H1 (cell line): ENCODE measurements at places on chromosomes 4 and X. TPM values are rescaled to one million over a fixed set of nuclear protein-coding genes. Genes with fewer than 3 reads are reported as not detected.

The EOLA1 gene
- 3.3 and 5.4 TPM in 2 replicates for polyA plus RNA-seq

The TIMM17B gene
- polyA plus RNA-seq: 246 and 284 TPM in 2 replicates

The MSANTD1 gene
- polyA plus RNA-seq: 0.23 and 0.39 TPM in 2 replicates

The CPLX1 gene
- polyA plus RNA-seq: 0.32 and 1.3 TPM in 2 replicates

The BOD1L1 gene
- polyA plus RNA-seq: 4.3 and 6.8 TPM in 2 replicates

The FAM9B gene
- polyA plus RNA-seq: not detected in 2 replicates

The NPY5R gene
- 0.85 and 1.9 TPM in 2 replicates for polyA plus RNA-seq

The P2RY8 gene
- 0.15 and 0.19 TPM in 2 replicates for polyA plus RNA-seq

The PRAF2 gene
- 15.4 and 18.9 TPM in 2 replicates for polyA plus RNA-seq

The DCHS2 gene
- polyA plus RNA-seq: 0.54 and 1.1 TPM in 2 replicates

The TMEM144 gene
- polyA plus RNA-seq: 0.99 and 1.9 TPM in 2 replicates

The NR3C2 gene
- 0.80 and 1.0 TPM in 2 replicates for polyA plus RNA-seq

DNA sequence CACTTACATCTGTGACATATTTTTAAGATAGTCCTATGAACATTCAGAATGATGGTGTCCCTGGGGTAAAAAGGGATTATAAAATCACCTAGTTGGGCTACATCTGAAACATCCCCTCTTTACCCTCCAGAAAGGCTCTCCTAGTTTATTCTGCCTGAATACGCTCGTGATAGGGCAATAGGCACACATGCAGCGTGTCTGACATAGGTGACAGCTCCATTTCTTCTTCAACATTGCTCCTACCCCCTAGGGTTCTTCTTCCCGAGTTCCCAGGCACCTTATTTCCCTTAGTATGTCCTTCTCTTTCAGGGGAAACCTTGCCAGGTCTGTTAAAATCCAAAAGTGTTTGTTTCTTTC, 27.1 kb upstream of the CFAP299 start:
- DNase-seq: no peak

GRCh38 chr4:34181891-34182290, 2062.4 kb downstream of the ARAP2 start:
- no peak for DNase-seq

DNA sequence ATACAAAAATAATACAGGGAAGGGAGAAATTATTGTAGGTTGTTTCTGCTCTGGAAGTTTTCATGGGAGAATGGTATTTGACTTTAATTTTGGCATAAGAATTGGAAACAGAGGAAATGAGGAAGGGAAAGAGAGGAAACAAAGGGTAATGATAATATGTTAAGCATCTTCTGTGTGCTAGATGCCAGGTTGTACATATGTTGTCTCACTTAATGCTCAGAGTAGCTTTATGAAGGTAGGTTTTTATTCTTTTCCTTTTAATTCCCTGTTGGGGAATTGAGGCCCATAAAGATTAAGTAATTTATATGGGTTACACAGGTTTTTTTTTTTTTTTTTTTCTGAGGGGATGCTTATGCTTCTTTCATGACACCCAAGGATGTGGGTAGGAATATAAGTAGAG, 19.2 kb downstream of the BLTP1 start:
- no peak for DNase-seq

GRCh38 chr4:80017125-80017854, 55.7 kb downstream of the ANTXR2 start:
- no peak for DNase-seq

DNA sequence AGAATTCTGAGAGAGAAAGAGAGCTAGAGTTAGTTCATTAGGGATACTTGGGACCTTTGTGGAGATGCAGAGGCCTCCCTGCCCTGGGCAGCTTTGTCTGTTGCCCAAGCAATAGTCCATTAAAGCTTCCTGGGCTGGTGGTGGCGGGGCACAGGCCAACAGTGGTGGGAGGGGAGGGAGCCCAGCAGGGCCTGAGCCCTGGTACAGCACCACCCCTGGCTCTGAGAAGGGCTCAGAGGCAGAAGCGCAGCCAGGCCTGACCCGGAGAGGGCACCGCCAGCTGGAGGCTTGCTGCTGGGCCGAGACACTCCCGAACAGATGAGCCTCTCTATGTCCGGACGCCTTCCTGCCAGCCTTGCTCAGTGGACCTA, 65.3 kb downstream of the EFNB1 start:
- DNase-seq: no peak

GRCh38 chr4:129328162-129328561, 232.2 kb downstream of the C4orf33 start:
- no peak for DNase-seq

GRCh38 chrX:113522814-113523213, 682.2 kb upstream of the AMOT start:
- DNase-seq: no peak

DNA sequence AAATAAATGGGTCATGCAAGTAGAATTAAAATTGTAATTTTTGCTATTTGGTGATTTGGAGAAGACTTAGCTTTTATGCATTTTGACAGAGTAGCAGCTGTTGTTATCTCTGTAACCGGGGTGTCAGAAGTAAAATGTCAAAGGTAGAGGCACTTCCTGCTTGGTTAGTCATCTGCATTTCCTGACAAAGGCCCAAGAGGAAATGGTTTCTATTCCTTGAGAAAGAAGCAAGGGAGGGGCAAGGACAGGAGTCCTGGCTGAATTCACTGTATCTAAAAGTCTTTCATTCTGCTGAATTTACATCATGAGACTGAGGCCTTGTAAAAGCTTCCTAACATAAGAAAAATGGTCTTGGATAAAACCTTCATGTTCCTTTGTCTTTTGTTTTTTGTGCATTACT, 550.9 kb upstream of the BOD1L1 start:
- DNase-seq: no peak

DNA sequence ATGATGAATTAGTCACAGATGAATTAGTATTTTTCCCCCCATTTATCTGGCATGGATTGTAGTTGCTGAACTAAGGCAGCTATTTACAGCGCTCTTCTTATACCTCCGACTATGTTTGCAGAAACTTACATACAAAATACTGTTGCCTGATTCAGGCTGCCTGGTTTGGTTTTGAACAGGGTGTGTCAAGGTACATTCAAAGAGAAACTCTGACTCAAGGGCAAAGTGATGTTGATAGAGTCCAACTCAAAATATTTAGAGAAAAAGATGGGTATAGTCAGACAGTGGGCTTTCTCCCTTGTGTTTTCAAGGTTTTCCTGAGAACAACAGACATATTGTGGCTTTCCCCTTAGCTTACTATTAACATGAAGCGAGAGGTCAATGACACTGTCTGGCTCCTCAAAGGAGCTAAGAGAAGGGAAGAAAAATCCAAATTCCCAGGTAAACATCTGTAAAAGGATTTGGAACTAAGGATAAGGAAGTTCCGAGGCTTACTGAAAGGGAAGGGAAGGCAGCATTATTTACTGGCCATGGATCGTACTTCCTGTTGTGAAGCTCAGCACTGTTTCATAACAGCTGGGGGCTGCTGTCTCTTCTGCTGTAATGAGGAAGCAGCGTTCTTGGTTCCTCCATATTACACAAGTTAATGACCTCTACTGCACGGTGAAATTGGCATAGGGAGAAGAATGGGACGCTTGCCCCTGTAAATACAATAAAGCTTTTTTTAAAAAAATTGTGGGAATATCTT, 30.9 kb downstream of the FAM9C start:
- no peak for DNase-seq

- no peak for DNase-seq
Measured at GRCh38 chr4:13705521-13706041, 78.1 kb upstream of the BOD1L1 start.

DNA sequence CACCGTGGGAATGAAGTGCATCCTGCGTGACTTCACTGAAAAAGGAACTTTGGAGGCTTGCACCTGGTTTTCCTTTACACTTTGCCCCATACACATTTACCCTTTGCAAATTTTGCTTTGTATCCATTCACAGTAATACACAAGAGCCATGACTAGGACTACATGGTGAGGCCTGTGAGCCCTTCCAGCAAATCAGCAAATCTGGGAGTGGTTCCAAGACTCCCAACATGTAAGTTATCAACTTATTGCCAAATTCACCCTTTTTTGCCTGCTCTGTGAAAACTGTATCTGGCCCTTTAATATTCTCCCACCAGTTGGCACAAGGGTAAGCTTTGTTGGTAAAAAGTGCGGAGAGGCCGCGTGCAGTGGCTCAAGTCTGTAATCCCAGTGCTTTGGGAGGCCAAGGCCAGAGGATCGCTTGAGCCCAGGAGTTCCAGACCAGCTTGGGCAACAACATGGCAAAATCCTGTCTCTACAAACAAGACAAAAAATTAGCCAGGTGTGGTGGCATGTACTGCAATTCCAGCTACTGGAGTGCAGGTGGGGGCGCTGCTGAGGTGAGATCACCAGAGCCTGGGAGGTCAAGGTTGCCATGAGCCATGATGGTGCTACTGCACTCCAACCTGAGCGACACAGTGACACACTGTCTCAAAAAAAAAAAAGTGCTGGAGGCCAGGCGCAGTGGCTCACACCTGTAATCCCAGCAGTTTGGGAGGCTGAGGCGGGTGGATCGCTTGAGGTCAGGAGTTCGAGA, 5.0 kb downstream of the PRMT9 start:
- DNase-seq: peak; percentile 75

GRCh38 chr4:37780444-37781130, 45.9 kb upstream of the PGM2 start:
- no peak for DNase-seq

DNA sequence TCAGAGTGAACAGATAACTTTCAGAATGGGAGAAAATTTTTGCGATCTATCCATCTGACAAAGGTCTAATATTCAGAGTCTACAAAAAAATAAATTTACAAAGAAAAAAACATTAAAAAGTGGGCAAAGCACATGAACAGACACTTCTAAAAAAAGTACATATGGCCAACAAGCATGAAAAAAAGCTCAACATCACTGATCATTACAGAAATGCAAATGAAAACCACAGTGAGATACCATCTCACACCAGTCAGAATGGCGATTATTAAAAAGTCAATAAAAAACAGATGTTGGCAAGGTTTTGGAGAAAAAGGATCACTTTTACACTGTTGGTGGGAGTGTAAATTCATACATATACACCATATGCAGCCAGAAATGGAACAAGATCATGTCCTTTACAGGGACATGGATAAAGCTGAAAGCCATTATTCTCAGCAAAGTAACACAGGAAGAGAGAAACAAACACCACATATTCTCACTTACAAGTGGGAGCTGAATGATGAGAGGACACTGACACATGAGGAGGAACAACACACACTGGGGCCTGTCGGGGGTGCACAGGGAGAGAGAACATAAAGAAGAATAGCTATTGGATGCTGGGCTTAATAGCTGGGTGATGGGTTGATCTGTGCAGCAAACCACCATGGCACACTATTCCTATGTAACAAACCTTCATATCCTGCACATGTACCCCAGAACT, 41.6 kb upstream of the ITM2A start:
- DNase-seq: no peak
